ENCODE measurements at places on chromosomes 11 and 22.

- no peak for DNase-seq
Observed at GRCh38 chr11:47551086-47551485, 1.8 kb downstream of the CELF1 start.

DNA sequence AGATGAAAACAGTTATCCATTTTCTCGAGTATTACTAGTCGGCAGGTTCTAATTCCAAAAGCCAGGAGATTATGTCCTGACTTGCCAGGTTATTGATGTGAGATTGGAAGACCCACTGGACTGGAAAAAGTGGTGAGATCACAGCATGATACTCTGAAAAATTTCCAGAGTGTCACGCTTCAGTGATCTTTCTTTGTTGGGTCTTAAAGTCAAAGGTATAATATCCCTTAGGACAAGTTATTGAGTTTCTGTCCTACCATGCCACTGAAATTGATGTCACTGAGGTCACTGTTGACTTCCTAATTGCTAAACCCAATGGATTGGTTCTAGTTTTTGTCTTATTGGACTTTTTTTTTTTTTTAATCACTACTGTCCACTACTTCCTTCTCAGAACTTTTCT, 104.5 kb upstream of the GRAMD1B start:
- DNase-seq = no peak

DNA sequence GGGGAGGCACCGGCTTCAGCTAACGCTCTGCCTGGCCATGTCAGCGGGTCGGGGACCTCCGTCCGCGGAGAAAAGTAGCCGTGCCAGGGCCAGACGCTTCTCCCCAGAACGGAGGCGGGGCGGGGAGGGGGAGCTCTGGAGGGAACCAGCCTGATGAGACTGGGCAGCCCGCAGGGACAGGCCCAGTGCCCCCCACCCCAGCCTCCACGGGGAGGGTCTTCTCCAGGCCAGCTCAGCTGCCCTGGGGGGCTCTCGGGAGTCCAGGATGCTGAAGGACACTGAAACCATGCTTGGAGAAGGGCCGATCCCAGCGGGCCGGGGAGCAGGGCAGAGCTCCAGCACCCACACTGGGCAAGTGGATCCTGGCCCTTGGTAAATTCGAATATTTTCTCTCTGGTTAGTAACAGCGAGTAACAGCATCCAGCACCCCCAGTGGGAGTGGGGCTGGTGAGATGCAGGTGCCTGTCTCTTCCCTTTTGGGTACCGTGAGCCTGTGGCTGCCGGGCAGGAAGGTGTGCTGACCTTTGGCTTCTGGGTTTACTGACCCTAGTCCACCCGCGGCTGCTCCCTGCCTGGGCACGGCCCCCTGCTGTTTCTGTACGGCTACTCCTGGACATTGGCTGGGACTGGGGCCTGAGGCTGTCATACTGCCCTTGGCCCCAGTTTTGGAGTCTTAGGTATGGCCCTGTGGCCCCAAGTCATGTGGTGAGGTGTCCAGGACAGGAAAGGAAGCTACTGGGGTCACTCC, 35.8 kb downstream of the GRAMD4 start:
- no peak for DNase-seq

GRCh38 chr11:17734986-17735817, 621 bp downstream of the KCNC1 start:
- DNase-seq = peak; percentile 37

DNA sequence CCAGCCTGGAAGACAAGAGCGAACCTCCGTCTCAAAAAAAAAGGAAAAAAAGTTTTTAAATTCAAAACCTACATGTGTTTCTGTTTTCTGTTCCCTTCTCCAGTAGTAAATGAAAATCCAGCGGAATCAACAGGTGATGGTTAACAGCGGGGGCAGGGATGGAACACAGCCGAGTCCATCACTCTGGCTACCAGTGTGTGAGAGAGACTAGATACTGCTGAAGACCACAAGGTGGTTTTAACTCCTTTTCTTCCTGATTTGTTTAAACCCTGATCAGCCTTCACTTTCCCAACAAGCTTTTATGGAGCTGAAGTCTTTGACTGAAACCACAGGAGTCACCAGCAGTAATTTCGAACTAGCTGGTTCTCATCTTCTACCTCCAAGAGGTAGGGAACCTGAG, 3.6 kb upstream of the ARHGAP32 start:
- DNase-seq = no peak
